ENCODE measurements at places on chromosomes 13 and 19.

DNA sequence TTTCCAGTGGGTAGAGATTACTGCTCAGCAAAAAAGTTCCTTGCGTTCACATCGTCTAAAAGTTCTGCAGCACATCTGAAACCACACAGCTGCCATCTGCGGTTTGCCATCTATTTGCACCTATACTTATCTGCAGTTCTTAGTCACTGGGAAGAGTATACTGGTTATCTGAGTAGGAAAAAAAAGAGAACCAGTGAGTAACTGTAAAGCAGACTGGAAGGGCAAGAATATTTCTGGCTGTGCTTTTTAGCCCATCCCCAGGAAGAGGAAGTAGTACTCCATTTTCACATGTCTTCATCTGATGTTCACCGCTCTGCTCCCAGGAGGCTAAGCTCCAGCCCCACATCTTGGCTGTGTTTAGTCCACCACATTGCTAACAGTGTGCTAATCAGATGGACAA is 35.6 kb downstream of the EFNB2 start:
- H3K4me1 ChIP-seq: peaks cover 82% of the 10 kb centered on the region
- no peaks in the 10 kb centered on the region for H3K36me3 ChIP-seq
- H3K27ac ChIP-seq: peak overlapping the region; percentile 37
- no peaks in the 10 kb centered on the region for H3K27me3 ChIP-seq
- H3K4me3 ChIP-seq: no peak overlapping the region

DNA sequence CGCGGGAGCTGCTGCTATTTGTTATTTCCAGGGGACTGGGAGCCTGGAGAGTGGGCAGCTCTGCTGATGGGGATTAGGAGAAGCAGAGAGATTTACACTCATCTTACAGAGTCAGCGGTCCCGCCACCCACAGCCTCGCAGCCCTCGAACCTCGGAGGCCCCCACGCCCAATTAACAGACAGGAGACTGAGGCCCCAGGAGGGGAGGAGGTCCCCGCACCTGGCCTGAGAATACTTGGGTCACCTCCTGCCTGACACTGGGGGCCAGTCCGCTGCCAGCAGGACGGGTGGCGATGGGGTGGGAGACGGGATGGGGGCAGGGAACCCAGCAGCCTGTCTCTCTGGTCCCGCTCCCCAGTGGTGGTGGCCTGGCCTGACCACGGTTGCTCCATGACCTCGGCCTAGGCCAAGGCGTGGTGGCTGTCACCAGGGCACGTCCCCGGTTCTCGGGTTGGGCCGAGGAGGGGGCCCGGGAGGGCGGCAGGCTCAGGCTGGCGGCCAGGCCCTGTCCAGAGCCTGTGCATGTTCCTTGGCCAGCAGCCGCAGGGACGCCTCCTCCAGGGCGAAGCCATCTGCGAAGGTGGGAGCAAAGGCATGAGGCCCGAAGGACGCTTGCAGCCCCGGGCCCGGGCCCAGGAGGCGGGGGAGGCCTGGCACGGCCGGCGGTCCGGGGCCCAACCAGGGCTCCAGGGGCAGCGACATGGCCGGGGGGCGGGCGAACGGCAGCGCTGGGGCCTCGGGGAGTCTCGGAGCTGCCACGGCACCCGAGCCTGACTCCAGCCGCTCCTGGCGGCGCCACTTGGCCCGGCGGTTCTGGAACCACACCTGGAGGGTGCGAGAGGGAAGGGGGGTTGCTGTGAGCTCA is 1.7 kb downstream of the RAX2 start:
- no peak overlapping the region for H3K4me3 ChIP-seq
- peaks cover 14% of the 10 kb centered on the region for H3K36me3 ChIP-seq
- H3K27me3 ChIP-seq: no peaks in the 10 kb centered on the region
- H3K4me1 ChIP-seq: no peaks in the 10 kb centered on the region
- no peak overlapping the region for H3K27ac ChIP-seq

- H3K4me3 ChIP-seq: no peak overlapping the region
- DNase-seq: no peak
- H3K36me3 ChIP-seq: no peaks in the 10 kb centered on the region
- H3K27ac ChIP-seq: no peak overlapping the region
Measured at GRCh38 chr13:100399455-100399854, 189.1 kb downstream of the GGACT start.

DNA sequence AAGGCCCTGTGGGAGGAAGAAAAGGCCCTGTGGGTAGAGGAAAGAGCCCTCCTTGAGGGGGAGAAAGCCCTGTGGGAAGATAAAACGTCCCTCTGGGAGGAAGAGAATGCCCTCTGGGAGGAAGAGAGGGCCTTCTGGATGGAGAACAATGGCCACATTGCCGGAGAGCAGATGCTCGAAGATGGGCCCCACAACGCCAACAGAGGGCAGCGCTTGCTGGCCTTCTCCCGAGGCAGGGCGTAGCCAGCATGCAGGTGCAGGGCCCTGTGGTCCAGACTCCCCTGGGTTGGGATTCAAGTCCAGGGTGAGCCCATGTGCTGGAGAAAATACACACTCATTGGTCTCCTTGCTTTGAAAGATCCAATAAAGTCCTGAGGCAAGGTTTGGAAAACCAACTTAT is 4.1 kb downstream of the CCDC70 start:
- no peaks in the 10 kb centered on the region for H3K27me3 ChIP-seq
- no peaks in the 10 kb centered on the region for H3K4me1 ChIP-seq
- no peaks in the 10 kb centered on the region for H3K36me3 ChIP-seq
- H3K4me3 ChIP-seq: no peak overlapping the region
- H3K27ac ChIP-seq: no peak overlapping the region
- no peak for DNase-seq

All from thoracic aorta (tissue), 2 donors.